Stimulated activated CD8-positive, alpha-beta memory T cell treated with anti-CD3 and anti-CD28 coated beads, Interleukin-7, amount 100 ng/mL, for 1 hour (primary cell): ENCODE measurements at places on chromosomes 5 and 9.

DNA sequence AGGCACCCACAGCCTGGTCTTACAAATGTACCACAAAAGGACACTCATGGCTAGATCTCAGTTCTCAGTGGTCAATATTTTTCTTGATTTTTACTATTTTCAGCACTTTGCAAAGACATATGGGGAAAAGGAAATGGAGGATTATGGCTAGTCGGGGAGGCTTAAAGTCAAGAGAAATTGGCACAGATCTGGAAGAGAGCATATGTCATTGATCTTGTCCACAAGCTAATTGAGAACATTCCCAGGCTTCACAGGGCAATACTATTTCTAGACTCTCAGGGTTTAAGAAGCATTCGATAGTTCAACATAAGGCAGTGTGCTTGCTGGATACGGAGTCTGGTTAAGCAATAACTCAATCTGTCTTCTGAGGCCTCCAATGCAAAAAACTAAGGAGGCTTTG lies 285.8 kb downstream of the ZNF608 start:
- no peak for DNase-seq

- no peak for DNase-seq
Measured at GRCh38 chr5:148443998-148444397, 60.2 kb downstream of the FBXO38 start.

DNA sequence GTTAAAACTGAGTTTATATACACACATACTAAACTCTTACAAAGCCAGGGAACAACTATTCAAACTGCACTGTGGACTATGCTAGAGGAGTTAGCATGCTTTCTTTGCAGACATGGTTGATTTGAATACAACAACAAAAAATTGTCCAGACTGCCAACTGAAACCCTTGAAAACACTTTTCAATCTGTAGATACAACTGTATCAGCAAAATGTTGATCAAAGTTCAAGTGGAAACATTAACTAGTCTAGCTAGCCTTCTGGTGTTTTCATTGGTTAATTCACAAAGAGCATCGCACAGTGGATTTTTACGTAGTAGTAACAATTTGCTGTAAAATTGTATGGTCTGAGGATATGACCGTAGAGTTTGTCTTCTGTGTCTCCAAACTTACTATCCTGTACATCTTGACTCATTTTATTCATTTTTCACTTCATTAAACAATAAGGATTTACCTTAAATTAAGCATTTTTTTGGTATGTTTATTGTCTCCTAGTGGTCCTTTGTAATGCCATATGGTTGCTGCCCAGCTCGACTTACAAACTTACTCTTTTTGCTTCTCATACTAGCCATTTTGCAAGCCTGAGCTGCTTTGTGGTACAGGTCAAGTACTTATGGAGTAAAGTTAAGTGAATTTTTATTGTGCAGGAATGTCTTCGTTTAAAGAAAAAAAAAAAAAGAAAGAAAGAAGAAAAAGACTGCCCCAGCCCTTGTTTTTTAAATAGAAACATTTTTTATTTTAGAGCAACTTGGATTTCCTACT lies 123.4 kb downstream of the ZCCHC7 start:
- DNase-seq = no peak

GRCh38 chr9:36415822-36416525 lies 15.9 kb upstream of the RNF38 start:
- no peak for DNase-seq

- DNase-seq = no peak
Measured at GRCh38 chr5:96008987-96009647, 47.5 kb upstream of the ELL2 start.

- no peak for DNase-seq
Measured at GRCh38 chr5:149053072-149053695, 9.7 kb downstream of the SH3TC2 start.

- DNase-seq = no peak
Measured at GRCh38 chr5:21704974-21705668, 1148.0 kb downstream of the CDH12 start.

- DNase-seq = no peak
Measured at GRCh38 chr5:144036476-144036875, 134.0 kb downstream of the YIPF5 start.

GRCh38 chr9:17013010-17013409 lies 121.8 kb upstream of the CNTLN start:
- DNase-seq = no peak
